GM12878 (cell line): ENCODE measurements at places on chromosomes 12 and 14.

DNA sequence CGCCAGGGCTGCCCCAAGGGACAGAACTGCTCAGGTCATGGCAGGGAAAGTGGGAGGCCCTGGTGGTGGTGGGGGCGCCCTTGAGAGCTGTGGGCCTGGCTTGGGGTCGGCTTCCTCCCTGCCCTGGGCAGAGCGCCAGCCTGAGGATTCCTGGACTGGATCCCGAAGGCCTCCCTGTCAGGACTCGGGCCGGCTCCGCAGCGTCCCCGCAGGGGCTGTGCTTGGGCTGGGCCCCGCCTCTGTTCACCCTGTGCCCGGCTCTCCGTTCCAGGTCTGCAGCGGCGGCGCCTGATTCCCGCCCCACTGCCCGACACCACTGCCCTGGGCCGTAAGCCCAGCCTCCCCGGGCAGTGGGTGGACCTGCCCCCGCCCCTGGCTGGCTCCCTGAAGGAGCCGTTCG, 39.9 kb downstream of the KIF26A start:
- DNase-seq: no peak

GRCh38 chr12:66441905-66442559, 139.7 kb downstream of the HELB start:
- DNase-seq: no peak

DNA sequence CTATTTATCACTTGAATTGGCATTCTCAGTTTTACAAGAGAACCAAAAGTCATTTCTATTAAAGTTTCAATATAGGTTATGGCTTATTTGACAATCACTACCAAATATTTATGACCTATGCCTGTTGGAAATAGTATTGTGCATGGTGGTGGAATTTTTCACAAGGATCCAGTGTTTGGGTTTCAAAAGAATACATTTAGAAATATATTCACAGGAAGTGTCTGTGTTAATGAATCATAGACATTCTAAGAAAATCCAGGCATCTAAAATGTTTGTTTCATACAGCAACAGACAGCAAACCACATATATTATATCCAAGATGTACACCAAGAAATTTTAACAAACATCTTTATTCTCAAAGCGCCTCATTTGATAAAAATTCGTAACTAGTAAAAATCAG, 92.7 kb downstream of the MED13L start:
- DNase-seq: no peak

DNA sequence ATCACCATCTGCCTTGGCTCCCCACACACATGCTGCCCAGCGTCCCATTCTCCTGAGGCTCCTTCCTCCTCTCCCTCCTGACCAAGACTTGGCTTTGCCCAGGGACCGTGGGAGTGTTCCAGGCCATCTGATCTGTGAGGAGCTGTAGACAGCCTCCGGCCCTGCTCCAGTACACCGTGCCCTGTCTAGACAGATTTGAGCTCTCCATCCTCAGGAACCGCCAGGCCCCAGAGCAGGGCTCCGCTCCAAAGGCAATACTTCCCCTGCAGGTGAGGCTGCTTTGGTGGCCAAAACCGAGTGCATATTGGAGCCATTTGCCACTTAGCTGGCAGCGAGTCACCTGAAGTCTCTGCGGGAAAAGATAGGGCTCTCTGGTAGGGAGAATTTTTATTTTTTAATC, 147.4 kb downstream of the ANO2 start:
- no peak for DNase-seq

DNA sequence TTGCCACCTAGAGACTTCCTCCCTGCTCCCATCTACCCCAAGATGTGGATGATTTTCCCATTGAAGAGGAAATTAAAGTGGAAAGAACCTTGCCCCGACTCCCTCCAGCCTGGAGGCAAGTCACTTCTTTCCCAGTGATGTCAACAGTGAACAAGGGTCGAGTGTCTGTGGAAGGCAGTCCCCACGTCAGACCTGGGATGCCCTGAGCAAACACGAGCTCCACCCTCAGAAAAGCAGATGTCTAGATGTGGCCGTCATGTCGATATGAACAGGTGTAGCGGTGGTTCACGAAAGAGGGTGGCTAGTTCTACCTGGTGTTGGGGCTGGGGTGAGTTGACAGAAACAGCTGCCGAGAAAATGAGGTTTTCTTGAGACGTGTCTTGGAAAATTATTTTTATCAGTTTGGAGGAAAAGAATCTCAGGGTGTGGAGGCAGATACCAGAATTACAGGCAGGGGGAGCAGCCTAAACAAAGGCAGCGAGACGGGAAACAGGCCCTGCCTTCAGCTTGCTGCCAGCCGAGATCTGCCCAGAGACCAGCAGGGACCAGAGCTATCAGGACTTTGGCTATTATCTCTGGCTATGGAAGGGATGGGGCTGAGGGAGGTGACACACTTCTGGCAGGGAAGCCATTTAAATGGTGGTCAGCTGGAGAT, 25.9 kb downstream of the SYNDIG1L start:
- DNase-seq: no peak

DNA sequence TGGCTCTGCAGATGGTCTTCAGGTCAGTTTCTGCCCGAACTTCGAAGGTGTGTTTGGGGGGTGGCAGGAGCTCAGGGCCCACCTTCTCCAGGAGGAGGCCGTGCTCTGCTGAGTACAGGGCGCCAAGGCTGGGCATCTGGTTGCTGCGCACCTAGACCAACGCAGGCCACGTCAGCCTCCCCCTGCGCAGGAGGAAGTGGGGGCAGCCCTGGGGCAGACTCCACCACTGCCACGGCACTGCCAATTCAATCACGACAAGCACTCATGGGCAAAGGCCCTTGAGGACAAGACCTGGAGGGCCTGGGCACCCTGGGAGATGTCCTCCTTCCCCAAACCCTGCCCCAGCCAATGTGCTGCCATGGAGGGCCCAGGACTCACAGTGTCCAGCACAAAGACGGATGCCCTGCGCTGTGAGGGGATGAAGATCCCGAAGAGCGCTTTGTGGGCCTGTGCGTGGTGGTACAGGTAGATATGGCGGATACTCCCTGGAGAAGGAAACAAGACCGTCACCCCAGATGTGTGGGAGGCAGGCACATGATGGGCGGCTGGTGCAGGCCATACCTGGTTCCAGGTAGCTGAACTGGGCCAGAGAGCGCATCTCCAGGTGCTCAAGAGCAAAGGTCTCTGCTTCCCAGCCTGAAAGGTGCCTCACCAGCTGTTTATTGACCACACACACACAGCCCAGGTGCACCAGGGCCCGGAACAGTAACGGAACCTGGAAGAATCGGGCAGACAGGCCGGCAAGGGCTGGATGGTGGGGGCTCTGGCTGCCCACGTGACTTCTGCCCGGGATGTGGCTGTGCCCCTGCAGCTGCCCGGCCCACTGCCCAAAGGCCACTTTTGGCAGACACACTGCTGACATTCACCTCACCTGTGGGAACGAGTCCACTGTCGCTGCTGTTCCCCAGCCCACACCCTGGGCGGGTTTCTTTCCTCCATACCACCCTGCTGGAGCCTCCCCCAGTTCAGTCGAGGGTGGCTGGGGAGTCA, 24.6 kb downstream of the P2RX2 start:
- no peak for DNase-seq

DNA sequence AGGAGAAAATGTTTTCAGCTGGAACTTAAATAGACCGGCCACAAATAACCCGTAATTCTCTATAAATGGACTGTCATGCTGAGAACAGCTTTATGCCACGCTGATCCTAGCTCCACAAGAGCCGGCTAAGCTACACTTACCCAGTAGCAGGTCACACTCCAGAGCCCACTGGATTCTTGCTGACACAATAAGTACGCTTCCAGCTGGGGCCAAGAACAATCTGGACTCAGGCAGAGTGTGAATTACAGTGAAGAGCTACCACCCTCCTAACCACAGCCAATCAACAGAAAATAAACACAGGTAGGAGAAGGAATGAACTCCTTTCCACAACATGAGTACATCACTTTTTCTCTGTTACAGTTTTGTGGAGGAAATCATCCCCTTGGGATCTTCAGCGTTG, 531.3 kb downstream of the GALC start:
- DNase-seq: no peak

GRCh38 chr12:92111256-92111655, 34.4 kb downstream of the BTG1 start:
- DNase-seq: no peak

DNA sequence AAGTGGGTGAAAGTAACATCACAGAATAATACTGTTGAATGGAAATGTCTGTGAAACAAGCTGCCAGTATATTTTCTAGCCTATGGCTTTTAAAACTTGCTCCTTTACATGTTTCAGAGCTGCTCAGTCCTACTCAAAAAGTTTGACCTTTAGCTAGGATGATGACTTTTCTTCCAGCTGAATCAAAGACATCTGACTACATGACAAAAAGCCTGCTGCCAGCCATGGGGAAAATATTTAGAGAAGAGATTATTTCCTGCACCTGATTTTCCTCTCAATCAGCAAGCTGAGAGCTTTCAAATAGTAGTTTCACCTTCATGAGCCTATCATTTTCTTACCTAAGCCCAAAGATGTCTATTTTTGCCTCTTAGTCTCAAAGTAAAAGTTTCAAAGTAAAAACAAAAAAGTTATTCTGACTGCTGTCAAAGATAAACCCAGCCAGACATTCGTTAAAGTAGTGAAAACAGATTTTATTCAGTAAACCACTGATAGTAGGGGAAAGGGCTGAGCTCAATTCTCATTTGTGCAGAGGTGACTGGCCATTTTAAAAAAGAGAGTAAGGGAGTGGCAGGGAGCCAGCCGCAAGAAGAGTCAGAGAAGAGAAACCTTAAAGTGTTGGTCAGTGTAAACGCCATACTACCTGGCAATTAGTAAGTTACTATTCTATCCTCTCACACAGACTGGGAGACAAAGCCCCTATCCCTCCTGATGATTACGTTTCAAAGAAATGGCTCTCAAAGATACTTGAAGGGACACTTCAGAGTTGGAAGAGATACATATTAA, 2.2 kb downstream of the ATP6V1D start:
- DNase-seq: no peak

DNA sequence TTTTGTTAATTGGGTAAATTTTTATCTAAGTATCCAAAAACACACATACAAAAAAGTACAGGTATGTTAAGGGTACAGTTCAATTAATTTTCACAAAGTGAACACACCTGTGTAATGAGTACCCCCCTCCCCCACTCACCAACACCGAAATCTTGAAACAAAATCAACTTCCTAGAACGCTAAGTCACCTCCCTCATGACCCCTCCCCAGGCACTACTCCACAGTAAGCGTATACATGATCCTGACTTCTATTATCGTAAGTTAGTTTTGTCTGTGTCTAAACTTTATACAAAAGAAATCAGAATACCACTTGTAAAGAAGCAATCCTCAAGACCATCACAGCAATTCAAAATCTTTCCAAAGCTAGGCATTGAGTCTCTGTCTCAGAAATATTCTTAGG, 100.5 kb downstream of the MED13L start:
- no peak for DNase-seq

DNA sequence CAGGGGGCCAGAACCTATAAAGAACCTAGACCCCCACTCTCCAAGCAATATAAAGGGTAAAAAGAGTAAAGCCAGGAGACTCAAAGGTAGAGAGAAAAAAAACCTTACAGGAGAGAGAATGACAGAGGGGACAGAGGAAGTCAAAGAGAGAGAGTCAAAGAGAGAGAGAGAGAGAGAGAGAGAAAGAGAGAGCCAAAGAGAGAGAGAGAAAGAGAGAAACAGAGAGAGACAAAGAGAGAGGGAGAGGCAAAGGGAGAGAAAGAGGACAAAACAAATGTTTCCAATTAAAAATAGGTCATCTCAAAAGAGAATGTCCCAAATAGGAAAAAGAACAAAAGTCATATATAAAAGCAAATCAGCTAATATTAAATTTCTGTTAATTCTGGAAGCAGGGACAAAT, 251.5 kb downstream of the DPY19L2 start:
- no peak for DNase-seq

DNA sequence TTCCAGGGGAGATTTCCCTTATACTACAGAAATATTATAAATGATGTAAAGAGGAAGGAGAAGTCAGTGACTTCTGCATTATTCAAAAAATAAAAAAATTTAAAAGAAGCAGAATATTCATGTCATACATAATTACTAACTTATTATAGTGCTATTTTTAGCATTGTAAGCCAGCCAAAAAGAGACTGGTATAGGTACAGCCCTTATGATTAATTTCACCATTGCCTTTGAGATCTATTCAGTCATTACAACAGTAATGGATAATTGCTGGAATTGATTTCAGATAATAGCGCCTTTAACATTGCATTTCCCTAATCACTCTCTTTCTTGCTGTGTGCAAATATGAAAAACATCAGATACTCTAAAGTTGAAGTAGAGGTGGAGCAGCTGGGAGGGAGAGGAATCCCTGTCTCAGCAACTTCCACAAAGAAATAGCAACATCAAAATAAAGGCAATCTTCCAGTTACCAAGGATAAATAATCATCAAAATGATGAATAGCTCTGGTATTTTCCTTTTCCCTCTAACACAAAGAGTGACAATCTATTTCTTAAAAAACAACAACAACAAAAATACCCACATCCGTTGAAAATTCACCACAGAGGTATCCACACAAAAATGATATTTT, 71.8 kb upstream of the OVCH1 start:
- DNase-seq: no peak

- DNase-seq: no peak
Measured at GRCh38 chr14:74459289-74459946, 33.4 kb upstream of the SYNDIG1L start.

GRCh38 chr14:100369019-100369418, 45.9 kb downstream of the SLC25A47 start:
- DNase-seq: no peak

GRCh38 chr12:51848326-51848727, at the start of gene FIGNL2:
TSS of gene FIGNL2 (minus strand) at chr12:51848718. CDS start at chr12:51822413, 26,305 bp downstream.
- no peak for DNase-seq

DNA sequence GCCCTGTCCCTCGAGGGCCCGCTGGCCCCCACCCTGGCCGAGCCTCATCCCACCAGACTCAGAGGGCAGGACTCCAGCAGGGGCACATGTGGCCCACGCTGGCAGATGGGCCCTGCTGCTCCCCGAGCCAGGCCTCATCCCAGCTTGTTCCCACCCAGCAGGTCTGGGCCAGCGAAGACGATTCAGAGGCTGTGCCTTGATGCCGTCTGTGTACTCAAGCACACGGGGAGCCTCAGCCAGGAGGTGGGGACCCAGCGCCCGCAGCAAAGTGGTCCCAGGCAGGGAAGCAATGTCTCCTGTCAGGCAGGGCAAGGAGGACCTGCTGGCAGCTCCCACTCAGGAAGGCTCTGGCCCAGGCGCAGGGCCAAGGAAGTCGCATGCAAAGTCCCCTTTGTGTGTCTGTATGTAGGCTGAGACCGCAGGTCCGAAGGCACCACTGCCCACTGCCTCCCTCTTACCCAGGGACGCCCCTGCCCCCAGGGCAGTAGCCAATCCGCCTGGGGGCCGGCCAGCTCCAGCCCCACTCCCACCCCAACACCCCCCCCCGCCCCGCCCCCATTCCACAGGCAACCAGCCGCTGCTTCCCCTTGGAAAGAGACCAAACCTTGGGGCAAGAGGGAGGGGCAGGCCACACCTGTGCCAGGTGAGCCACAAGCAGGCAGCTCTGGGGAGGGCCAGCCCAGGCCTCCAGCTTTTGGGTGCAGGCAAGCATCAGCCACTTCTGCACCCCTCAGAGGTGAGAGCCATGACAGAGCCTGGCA, 9.4 kb downstream of the DEGS2 start:
- DNase-seq: no peak
